CD4-positive, alpha-beta T cell (primary cell): ENCODE measurements at places on chromosomes 7 and 10. TPM values are rescaled to one million over a fixed set of nuclear protein-coding genes. Genes with fewer than 3 reads are reported as not detected.

DNA sequence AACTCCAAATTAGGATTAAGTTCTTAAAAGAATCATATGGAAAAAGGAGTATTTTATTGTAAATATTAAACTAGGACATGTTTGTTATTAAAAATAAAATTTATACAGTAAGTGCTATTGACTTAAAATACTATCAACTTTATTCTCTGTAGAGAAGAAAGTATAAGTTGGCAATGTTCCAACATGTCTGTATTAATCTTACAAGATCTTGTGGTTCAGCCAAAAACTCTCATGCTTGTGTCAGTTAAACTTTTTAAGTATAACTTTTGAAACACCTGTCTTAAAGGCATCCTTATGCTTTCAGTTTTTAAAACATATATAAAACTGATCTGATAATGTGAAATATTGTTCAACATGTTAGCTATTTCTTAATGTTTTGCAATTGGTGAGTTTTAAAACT is 160.7 kb downstream of the ZEB1 start:
- no peak for DNase-seq

The HMX3 gene
- 0.34 TPM for total RNA-seq

The SPDYE2B gene
- total RNA-seq: not detected

DNA sequence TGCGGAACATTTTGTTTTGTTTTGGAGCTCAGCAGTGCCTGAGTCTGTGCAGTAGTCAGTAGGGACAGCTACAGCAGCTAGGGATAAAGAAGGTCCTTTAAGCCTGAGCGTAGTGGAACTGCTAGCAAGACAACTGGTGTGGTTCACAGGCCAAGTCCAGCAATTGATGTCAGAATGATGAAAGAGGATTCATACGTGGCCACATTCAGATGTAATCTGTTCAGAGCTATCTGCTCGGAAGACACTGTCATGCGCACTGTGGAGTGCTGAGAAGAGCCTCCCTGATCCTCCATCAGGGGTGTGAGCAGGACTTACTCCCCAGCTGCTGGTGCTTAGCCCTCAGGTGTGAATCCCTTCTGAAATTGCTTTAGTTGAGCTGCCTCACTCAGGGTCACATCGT is 79.6 kb upstream of the ANKRD1 start:
- no peak for DNase-seq

The DOCK1 gene
- not detected for total RNA-seq

DNA sequence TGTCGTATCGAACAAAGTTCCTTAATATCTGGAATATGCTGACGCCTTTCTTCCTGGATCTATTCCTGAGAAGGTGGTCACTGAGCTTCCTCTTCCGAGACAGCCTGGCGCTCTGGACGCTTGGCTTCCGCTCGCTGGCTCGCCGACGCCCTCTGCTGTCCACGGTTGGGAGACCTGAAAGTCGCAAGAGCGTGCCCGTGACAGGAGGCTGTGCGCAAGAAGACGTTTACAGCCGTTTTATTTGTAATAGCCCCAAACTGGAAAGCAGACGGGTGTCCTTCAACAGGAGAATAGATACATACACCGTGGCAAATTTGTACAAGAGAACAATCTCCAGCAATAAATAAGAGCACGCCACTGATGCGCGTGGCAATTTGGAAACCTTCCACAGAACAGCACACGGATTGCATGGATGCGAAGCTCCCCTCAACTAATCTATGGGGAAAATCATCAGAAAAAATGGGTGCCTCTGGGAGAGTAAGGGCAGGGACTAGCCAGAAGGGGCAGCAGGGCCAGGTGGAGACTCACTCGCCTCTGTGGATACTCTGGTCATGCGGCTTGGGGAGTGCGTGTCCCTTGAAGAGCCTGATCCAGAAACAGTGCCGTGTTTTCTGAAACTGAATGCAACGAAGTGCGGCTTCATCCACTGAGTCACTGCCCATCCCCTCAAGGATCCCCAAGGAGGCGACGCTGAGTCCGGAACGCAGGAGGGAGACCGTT is 41.5 kb upstream of the BNIP3 start:
- peak; percentile 77 for DNase-seq

The BTBD16 gene
- not detected for total RNA-seq
